Anterior cingulate cortex (tissue), 58 donors: ENCODE measurements at places on chromosomes 12 and 14.

DNA sequence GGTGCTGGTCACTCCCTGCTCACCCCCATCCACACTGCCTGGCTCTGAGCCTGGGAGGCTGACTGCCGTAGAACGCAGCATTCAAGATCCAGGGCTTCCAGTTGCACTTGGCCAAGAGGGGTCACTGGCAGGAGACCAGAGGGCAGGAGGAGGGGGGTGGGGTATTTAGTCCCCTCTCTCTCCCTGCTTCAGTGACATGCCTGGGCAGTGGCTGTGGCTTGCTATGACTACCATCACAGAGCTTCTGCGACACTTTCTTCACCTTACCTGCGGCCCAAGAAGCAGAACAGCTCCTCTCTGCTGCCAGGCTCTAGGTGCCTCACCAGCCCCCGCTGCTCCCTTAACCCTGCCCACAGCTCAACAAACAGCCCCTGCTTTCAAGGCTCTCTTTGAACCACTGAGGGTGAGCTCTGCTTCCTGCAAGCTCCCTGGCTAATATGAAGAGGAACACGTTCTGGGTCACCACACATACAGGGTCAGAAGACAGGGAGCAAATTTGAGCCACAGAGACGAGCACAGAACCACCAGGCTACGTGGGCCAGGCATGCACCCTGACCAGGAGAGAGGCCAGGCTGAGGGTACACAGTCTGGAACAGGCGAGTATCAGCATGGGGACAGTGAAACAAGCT, 55.7 kb downstream of the ITPK1 start:
- DNase-seq, result peak; percentile 54

DNA sequence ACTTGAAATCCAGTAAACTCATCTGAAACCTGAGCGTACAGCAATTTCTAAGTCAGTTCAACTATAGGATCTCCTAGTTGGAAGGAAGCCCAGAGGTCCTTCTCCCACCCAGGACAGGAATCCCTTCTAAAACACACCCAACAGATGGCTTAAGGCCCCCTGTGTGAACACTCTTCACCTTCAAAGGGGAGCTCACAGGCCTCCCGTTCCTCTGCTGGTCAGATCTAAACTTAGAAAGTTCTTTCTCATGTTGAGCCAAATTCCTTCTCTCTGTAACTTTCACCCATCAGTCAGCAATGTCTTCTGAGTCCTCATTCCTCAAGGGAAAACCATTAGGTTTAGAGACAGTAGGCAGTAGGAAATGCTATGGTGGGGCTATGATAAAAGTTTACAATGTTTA, 355.2 kb downstream of the PCNX1 start:
- DNase-seq, result no peak

DNA sequence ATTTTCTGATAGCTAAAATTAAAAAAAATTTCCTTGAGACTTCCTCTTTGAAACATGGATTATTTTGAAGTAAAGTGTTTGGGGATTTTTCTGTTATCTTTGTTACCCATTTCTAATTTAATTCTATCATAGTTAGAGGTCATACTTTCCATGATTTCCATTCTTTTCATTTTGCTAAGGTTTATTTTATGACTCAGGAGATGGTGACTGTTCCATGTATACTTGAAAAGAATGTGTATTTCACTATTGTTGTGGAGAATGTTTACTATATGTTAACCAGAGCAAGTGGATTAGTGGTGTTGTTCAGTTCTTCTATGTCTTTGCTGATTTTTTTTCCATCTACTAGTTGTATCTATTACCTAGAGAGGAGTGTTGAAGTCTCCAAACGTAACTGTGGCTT, 250.5 kb upstream of the PELI2 start:
- no peak for DNase-seq

- no peak for DNase-seq
Measured at GRCh38 chr14:20623798-20624197, 17.7 kb downstream of the OR6S1 start.

- DNase-seq, result no peak
Measured at GRCh38 chr12:27486961-27487360, 37.0 kb upstream of the PPFIBP1 start.

GRCh38 chr14:22995889-22996625, 13.7 kb upstream of the AJUBA start:
- DNase-seq, result no peak

DNA sequence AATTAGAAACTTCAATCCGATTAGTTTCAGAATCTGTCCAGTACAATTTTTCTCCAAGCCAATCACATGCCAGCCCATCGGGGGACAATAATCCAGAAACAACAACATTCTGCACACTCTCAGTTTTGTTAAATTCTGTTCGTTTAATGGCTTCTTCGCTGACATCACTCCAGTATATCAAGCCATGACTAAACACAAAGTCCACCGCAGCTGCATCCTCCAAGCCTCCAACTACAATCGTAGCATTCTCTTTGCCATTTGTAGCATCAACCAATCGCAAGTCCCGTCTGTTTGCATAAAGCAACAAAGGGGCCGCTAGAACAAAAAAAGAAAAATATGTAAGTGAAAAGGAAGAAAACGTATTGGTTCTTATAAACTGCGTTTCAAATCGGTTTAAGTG, 22.5 kb downstream of the LRP6 start:
- DNase-seq, result peak; percentile 59

GRCh38 chr14:71163842-71164629, 256.8 kb downstream of the PCNX1 start:
- DNase-seq, result no peak

- DNase-seq, result no peak
Measured at GRCh38 chr12:104724992-104725585, 233.0 kb downstream of the SLC41A2 start.

- no peak for DNase-seq
Measured at GRCh38 chr12:54020591-54021405, 7.4 kb upstream of the HOXC6 start.
